ENCODE measurements at places on chromosomes 1 and 21.

DNA sequence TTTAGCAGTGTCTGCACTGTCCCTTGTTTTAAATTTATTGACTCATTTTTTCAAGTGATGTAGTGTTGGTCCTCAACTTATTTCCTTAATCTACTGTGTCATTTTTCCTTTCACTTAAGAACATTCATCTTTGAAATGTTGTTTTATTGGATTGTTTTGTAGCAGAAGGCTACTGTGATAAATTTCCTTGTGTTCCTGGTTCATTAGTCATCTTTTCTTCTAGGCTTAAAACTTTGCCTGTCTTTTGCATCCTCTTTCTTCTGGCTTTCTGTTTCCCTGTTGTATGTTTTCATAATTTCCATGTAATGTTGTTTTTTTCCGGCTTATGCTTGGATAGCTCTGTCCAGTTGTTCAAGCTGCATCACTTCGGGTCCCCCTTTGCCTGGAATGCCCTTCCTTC lies 61.9 kb downstream of the UBE2T start:
- no peak for DNase-seq

GRCh38 chr1:50266509-50266908 lies 156.7 kb downstream of the DMRTA2 start:
- no peak for DNase-seq

GRCh38 chr1:246142320-246142893 lies 364.7 kb downstream of the SMYD3 start:
- DNase-seq = no peak

GRCh38 chr1:79364896-79365295 lies 358.4 kb upstream of the ADGRL4 start:
- DNase-seq = no peak

DNA sequence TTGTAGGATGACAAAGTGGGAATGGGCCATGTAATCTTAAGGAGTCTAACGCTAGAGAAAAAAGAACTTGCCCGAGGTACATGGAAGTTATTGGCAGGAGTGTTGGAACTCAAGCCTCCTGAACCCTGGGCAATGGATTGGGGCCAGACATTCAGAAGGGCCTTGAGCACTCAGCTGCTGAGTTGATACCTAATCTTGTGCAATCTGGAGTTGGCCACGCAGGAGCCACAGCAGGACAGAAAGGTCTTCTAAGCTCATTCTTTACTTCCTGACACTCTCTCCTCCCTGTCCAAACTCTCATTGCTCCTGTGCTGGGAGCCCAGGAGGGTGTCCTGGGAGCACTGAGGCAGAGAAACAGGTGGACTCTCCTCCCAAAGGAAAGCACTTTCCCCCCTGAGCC lies 25.1 kb upstream of the CSF1 start:
- DNase-seq = no peak

DNA sequence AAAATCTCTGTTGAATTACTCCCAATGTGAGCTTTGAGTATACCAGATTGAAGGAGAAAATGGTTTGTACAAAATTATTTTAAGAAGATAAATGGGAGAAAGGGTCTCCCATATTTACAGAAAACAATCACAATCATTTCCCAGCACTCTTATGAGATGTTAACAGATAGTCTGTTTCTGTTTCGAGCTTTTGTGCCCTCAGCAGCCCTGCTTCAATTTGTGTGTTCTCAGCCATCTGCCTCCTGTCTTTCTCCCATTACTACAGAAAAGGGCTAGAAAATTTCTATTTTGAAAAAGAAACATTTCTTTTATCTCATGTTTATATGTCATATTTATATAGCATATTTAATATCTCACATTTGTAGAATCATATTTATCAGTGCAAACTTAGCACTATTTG lies 498.4 kb downstream of the TTLL7 start:
- DNase-seq = no peak

- no peak for DNase-seq
These were observed 138.9 kb upstream of the SPATA6 start for GRCh38 chr1:48610628-48611542.

DNA sequence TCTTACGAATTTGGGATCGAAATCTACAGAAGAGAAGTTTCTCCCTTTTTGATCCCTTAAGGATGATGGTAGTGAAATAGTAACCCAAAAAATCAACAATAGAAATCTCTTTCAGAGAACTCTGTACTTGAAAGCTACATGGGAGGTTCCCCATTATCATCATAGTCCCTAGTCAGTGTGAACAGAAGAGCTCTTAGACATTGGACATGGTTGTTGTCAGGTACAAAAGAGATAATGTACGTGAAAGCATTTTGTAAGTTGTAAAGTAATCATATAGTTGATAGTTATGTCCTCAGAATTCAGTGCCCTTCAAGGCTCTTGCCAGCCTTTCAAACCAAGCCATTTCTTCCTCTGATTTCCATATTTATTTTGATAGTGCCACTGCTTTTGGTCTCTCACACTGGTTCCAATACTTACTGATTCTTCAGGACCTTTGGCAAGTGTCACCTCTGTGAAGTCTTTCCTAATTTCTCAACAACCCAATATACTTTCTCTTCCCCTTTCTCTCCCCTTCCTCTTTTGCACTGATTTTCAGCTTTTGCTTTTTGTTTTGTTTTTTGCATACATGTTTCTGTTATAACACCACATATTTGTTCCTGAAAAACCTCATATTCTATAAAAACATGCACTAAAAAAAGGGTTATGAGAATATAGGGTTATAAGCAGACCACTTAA lies 22.4 kb downstream of the VPS45 start:
- DNase-seq = no peak

GRCh38 chr1:203373991-203374390 lies 23.1 kb upstream of the FMOD start:
- DNase-seq = no peak

GRCh38 chr1:117607471-117607870 lies 1.6 kb downstream of the TENT5C start:
- peak; percentile 81 for DNase-seq

DNA sequence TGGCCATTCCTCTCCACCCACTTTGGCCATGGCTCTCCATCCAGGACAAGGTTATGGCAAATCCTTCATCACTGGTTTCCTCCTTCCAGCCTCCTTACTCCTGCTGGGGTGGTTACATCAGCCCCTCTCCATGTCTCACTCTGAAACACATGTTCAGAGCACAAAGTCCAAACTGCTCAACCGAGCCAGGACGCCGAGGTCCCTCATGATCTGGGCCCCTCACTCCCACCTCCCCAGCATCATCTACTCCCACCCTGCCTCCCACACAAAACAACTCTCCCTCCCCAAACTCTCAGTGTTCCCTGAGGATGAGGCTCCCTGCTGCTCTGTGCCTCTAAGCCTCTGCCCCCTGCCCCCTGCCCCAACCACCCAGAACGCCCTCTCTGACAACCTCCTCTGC lies 33.3 kb upstream of the ZBTB40 start:
- DNase-seq = no peak

- DNase-seq = no peak
These were observed 32.9 kb downstream of the MAPKAPK2 start for GRCh38 chr1:206717674-206717989.

DNA sequence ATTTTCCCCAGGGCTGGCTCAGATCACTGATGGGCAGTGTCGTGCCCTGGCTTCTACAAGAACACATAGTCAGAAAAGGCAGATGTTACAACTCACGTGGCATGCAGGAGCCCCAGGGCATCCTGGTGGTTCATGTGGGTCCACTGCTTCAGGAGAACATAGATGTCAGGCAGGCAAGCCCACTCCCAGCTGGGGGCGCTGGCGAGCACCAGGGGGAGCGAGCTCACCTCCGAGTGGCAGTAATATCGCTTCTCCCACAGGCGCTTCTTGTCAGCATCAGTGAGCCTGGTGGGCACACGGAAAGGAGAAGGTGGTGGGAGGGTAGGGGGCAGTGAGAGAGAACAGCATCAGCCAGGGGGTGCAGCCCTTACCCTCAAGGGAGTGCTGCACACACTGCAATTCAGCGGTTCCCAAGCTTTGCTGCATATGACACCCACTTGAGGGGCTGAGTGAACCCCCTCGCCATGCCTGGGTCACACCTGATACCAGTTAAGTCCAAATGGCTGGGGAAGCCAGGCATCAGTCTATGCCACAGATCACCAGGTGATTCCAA lies 34.3 kb upstream of the PPP1R15B start:
- DNase-seq = peak; percentile 84

Data from activated CD4-positive, alpha-beta T cell treated with anti-CD3 and anti-CD28 coated beads, Interleukin-2, amount 10 ng/mL, durations not matched to agents 24 days and 14 days (primary cell).